Fibroblast of the conjunctiva (primary cell): ENCODE measurements at places on chromosomes 2 and 18.

DNA sequence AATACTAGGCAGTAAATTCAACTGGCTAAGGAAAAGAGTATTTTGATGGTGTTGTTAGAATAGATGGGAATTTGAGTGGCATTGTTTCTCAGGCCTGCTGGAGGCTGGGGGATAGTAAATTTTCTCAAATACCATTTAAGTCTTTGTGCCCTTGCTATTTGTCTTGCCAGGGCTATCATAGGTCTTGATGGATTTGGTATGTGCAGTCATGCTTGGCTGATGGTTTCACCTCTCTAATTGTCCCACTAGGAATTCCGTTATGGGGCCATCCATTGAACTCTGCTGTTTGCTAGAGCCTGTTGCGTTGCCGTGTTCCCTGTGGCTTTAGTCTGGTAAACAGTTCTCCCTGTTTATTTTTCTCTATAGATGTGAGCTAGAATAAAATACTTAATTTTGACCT, 438.1 kb upstream of the FAM98A start:
- DNase-seq, result no peak

DNA sequence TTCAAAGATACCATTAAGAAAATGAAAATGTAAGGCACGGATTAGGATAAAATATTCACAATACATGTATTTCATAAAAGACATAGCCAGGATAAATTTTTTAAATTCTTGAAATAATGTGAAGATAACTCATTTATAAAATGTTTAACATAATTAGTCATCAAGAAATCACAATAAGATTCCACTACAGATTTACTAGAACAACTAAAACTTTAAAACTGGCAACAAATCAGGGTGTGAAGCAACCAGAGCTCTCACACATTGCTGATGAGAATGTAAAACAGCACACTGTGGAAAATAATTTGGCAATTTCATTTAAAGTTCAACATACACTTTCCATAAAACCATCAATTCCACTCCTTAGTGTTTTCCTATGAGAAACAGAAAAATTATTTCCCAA, 89.6 kb upstream of the UBE2E3 start:
- DNase-seq, result no peak

DNA sequence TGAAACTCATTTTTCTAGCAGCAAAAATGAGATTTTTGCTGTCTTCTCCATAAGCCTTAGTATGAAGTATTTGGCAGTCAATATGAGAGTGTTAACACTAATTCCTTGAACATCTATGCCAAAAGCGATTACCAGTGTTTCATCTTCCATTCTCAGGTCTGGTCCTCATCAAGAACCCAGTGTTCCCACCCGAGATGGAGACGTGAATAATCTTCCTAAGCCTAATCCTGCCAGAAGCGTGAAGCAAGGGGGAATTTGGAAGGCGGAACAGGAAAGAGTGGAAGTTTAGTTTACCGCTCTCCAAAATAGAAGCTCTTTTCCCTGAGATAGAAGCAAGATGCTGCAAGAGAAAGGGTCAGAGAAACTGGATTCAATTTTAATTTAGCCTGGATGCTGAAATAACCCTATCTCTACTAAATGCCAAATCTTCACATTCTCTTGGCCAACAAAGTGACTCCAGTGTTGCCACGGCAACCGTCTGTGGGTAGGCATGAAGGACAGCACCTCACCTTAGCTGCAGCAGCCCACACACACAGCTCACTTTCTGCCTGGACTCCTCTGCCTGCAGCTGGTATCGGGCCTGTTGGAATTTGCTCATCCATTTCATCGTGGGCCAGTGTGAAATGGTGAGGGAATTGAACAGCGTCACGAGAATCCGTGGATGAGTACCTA, 711.1 kb downstream of the CBLN2 start:
- DNase-seq, result no peak

DNA sequence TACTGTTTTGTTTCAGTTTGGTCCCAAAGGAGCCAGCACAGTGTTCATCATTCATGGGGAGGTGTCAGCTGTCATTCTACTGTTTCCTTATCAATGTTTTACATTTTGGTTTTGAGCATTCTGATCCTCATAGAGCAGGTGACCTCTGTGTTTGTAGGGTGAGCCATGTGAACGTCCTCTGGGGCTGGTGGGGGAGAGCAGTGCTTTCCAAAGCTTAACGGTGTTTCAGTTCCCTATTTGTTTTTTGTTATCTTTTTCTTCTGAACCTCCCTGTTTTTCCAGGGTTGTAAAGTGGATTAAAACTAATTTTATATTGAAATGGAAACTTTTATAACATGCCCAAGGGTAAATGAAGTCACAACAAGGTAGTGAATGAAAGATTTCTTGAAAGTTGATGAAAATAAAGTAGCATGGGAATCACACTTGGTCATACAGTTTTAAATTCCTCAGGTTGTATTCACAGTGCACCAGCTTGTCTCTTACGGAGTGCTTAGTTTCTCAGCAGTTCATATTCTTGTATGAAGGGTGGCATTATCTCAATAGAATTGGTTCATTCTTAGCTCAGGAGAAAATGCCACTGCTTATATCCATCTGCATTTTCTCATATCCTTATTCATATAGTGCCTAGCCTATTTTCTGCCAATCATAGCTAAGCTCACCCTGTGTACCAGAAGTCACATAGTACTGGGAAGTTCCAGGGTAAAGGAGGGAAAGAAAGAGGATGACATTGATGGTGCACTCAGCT, 54.5 kb downstream of the MAP4K4 start:
- no peak for DNase-seq

- DNase-seq, result peak; percentile 60
These were observed 16.8 kb upstream of the ITM2C start for GRCh38 chr2:230847883-230848388.

- DNase-seq, result no peak
These were observed 3.4 kb downstream of the NAGK start for GRCh38 chr2:71071681-71072398.

- no peak for DNase-seq
These were observed 424.2 kb downstream of the TSN start for GRCh38 chr2:122179492-122180165.

DNA sequence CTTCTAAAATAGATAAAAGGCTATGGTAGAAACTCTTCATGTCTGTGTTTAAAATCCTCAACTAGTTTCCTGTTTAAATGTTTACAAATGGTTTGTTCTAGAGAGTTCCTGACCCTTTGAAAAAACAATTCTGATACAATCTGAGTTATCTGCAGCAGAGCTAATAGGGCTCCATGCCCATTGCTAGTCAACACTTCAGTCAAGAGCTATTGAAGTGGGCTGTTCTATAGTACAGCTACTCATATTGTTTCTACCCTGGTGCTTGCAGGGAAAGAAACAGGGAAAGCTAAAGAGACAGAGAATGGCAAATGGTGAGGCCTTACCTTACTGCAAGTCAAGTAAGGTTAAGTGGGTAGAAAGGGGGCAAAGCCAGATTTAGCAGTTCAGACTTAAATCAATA, 112.3 kb upstream of the CAVIN2 start:
- no peak for DNase-seq

DNA sequence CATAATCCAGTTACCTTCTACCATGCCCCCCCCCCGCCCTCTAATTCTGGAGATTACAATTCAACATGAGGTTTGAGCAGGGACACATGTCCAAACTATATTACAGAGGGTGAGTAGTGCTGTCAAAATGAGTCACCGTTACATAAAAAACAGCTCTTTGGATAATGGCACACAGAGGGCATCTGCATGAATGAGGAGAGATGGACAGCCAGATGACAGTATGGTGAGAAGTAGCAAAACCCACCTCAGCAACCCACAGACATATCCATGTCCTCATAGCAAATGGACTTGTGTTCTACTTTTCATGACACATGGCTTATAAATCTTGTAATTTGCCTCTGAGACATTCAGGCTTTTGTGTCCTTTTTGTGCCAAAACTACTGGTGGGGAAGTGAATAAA, 132.0 kb downstream of the EML6 start:
- no peak for DNase-seq

DNA sequence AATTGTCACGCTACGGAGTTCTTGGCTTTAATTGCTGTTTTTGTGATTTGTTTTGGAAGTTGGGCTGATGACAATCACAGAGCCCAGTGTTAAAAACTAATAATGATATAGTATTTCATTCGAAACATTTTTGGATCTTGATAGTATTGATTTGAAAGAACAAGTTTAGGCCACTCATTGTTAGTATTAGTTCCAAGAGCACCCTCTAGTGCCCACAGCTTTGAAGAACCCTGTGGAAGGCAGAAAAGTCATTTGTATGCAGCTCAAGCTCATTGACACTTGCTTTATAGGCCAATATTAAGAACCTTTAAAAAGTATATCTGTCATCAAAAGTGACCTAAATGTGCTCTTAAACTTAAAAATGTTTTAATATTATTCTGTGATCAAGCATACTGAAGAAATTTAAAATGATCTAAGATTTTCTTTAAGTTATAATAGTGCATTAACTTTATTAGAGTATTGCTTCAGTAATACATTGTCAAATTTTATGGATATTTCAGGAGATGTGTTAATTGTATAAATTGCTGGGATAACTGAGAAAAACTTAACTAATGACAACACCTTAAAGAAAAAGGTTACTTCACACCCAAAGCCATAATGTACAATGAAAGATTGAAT, 191.0 kb downstream of the GRB14 start:
- peak; percentile 27 for DNase-seq

- peak; percentile 21 for DNase-seq
These were observed 143.9 kb downstream of the PXDN start for GRCh38 chr2:1600191-1601066.

DNA sequence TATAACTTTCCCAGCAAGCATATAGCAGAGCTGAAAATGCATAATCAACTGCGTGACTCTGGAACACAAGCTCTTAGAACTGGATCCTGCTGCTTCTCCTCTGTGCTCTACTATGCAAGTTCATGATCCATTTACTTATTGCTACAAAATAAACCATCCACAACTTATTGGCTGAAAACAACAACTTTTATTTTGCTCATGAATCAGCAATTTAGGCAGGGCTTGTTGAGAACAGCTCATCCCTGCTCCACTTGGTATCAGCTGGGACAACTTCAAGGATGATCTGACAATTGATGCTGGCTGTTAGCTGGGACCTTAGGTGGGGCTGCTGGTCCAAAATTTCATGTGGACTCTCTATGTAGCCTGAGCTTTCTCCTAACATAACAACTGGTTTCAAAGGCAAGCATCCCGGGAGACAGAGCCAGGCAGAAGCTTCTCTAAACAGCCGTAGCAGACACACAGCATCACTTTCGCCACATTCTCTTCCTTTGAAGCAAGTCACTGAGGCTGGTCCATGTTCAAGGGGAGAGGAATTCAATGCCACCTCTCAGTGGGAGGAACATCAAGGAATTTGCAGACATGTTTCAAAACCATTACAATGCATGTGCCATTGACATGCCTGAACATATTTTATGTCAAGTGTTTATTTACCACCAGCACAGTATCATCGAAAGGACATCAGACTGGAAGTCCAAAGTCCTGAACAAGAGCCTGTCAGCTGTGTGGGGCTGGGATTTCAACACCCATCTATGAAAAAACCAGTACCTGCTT, 153.1 kb upstream of the PKDCC start:
- DNase-seq, result no peak

DNA sequence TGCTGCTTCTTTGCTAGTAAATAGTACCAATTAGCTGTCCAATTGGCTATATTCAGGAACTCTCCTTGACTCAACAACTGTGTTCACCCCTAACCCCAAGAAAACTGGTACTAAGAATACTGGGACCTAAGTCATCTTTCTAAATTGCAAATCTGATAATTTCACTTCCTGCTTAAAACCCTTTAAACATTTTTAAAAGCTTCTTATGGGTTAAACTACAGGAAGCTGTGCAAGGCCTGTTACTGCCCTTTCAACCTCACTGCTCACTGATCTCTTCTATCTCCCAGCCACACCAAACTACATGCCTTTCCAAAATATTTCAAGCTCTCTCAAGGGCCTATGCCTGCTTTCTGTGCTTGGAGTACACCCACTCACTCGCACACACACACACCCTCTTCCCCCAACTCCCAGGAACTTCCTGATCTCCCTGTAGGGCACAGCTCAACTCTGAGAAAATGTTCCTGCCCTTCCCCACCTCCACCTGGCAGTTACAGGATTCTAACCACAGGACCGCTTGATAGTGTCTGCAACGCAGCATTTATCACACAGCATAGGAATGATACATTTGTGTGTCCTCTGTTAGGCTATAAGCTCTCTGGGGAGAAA, 6.7 kb downstream of the LMAN1 start:
- no peak for DNase-seq

DNA sequence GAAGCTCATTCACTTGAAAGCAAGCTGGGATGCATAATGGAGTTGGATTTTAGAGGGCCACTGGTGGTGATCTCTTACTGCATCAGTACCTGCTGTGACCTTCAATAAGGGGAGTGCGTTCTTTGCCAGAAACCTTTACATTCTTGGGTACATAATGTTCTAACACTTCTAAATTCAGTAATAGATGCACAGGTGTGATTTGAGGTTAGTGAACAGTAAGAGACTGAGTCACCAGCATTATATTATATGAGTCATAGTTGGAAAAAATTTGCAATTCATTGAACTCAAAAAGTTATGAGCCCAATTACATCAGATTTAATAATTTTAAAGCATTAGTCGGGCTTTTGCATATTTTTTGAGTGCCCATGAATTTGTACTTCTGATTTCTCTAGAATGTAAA, 803.3 kb downstream of the ADCYAP1 start:
- DNase-seq, result no peak

- DNase-seq, result no peak
These were observed 48.3 kb downstream of the ZC3H15 start for GRCh38 chr2:186534406-186534805.

DNA sequence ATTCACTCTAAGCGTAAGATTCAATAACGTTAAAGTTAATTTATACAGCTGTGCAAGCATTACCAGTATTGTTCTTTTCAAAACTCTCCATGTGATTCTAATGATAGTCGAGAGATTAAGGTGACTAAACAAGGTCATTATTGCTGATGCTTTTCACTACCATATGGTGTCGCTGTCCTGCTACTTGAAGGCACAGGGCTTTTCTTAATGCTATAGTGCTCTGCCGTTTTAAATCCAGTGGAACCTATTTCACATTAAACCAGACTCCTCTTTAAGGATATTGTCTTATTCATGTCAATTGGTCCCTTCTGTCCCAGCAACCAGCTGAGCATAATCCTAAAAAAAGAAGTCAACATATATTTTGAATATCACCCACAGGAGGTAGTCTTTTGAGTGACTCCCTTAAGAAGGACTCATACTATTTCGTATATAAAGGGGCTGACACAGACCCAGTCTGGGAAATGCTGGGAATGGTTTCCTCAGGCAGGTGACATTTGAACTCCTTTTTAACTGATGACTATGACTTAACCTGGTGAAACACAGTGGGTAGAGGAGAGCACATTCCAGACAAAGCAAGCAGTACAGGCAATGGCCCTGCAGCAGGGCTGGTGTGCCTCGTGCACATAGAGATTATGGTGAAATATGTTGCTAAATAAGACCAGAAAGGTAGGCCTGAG, 53.9 kb upstream of the CYTIP start:
- DNase-seq, result peak; percentile 8
